ENCODE measurements at places on chromosomes 12 and 14.

GRCh38 chr14:42687421-42687820 is 1080.7 kb downstream of the LRFN5 start:
- no peak for DNase-seq

GRCh38 chr12:68958322-68958721 is 25.4 kb upstream of the CPM start:
- no peak for DNase-seq

GRCh38 chr12:66963901-66964300 is 285.0 kb upstream of the GRIP1 start:
- no peak for DNase-seq

GRCh38 chr12:11814374-11814773 is 164.9 kb downstream of the ETV6 start:
- DNase-seq: no peak

Data from stimulated activated CD4-positive, alpha-beta T cell treated with anti-CD3 and anti-CD28 coated beads, Interleukin-12 subunit alpha, Interleukin-12 subunit beta, amount 100 ng/mL, for 24 hours (primary cell).